Stimulated activated CD4-positive, alpha-beta T cell treated with anti-CD3 and anti-CD28 coated beads, Interleukin-1b, Interleukin-23, amount 100 ng/mL, for 1 hour (primary cell): ENCODE measurements at places on chromosomes 3 and 15.
A peak's percentile ranks its signal among the peaks of the same experiment; 100 is the strongest.

DNA sequence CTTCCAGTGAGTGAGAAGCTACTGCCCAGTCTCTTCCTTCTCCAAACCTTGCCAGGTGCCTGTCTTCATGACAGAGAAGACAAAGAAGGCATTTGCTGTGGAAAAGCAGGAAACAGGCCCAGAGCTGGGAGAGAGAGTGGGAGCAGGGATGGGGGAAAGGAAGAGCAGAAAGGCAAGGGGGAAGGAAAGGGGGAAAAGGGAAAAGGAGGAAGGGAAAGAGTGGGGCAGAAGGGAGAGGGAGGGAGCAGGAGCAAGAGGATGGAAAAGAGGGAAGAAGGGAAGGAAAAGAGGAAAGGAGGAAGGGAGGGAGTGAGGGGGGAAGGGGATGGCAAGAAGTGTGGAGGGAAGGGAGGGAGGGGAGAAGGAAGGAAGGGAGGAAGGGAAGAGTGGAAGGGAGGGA, 121.2 kb upstream of the LINGO1 start:
- DNase-seq, result no peak

- no peak for DNase-seq
These were observed 1.2 kb upstream of the BAHD1 start for GRCh38 chr15:40439461-40439959.

DNA sequence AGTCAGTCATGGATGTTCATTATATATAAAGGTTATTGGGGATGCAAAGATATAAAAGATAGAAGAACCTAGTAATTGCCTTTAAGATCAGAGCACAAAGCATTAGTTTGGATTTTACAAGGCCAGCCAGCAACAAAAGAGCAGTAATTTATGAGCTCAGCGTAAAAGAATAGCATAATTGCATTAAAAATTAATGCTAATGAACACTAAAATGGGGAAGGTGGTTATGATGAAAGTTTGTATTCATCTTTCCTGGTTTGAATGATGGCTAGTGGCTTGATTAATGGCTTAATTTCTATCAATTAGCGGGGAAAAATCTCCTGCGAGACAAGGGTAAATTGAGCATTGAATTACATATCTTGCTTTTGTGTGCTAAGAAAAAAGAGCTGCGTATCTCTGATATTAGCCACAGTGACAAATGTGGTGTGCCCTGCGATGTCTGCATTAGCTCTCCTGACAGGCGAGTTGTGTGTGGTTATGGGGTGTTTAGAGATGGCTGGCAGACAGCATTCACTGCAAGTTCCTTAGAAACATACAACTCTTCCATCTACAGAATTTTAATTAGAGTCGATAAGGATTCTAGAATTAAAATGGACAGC, 42.8 kb upstream of the MLF1 start:
- DNase-seq, result no peak

- no peak for DNase-seq
These were observed 39.8 kb upstream of the ZBTB38 start for GRCh38 chr3:141328286-141329166.

- peak; percentile 87 for DNase-seq
These were observed at the start of gene RPUSD3 for GRCh38 chr3:9843715-9844438. TSS of gene RPUSD3 (minus strand) at chr3:9844008. CDS start at chr3:9843990, 18 bp downstream.

- no peak for DNase-seq
These were observed 1.3 kb upstream of the OXSR1 start for GRCh38 chr3:38163841-38164642.

- DNase-seq, result no peak
These were observed 2.0 kb downstream of the NDUFB5 start for GRCh38 chr3:179606534-179607085.

- no peak for DNase-seq
These were observed 367.4 kb upstream of the WNT5A start for GRCh38 chr3:55854494-55854893.

DNA sequence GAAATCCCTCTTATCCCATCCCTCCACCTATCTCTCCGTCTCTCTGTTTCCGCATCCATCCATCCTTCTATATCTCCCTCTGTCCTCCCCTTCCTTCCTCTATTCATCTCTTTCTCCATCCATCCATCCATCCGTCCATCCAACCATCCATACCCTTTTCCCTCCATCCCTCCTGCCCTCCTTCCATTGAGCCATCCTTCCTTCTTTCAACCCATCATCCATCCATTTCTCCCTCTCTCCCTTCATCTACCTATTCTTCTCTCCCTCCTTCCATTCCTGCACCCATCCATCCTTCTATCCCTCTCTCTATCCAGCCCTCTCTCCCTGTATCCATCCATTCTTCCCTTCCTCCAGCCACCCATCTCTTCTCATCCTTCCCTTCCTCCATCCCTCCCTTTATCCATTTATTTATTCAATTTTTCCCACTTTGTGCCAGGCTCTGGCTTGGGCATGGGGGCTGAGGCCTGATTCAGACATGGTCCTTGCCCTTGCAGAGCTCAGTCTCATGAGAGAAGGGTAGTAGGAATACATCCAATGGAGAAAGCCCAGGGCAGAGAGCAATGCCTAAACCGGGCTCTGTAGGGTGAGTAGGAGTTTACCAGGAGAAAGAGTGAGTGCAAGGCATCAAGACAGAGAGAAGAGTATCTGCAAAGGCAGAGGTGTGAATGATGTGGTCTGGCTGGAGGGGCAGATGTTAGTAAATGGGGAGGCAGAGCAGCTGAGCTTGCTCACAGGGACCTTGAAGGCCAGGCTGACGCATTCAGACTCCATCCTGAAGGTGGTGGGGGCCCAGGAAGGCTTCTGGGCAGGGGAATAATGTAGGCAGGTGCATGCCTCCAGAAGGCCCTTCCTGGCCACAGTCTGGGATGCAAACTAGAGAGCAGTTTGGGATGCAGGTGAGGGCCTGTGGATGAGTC, 19.5 kb upstream of the FBLN2 start:
- DNase-seq, result no peak

- DNase-seq, result no peak
These were observed 224.6 kb downstream of the NLGN1 start for GRCh38 chr3:173622166-173622565.

DNA sequence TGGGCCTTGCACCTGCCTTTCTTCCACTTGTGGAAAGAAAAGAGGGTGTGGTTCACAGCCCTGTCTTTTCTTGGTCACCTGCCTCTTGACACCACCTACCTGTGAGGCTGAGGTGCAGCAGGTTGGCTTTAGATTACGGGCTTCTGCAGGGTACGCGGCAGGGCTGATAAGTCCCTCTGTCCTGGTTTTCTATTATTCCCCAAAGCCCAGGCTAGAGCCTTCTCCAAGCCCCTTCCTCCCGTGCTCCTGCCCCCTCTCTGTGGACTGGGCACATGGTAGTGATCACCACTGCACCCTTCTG, 44.8 kb upstream of the HACD2 start:
- no peak for DNase-seq

DNA sequence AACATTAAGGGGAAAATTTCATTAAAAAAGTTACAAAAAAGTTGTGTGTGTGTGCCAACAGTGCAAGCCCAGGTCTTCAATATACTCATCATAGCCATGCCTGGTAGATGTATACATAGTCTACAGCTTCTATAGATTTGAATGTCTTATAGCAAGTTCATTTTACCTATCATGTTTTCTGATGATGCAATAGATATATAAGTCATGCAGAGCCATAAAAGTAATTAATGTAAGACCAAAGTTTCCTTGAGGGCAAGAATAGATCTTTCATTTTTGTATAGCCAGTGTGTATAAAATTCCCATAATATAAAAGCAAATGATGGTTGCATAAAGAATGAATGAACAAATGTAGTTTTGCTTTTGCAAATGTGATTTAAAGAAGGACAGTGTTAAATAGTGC, 1138.4 kb downstream of the TBL1XR1 start:
- DNase-seq, result no peak

DNA sequence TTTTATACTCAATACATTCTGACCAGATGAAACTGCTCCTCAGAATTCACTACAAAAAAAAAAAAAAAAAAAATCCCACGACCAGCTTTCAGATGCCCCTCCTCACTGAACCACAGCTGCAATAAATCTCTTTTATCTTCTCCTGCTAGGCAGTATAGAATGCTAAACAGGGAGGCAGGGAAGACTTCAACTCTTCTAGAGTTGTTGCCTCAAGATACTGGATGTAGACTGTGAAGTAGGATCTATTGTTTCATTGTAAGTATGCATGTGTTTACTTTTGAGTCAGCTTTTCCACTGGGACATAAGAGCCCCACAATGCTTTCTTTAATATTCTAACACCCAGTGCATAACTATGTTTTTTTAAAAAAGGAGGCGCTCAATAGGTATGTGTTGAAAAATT, 401.4 kb downstream of the TBL1XR1 start:
- no peak for DNase-seq

DNA sequence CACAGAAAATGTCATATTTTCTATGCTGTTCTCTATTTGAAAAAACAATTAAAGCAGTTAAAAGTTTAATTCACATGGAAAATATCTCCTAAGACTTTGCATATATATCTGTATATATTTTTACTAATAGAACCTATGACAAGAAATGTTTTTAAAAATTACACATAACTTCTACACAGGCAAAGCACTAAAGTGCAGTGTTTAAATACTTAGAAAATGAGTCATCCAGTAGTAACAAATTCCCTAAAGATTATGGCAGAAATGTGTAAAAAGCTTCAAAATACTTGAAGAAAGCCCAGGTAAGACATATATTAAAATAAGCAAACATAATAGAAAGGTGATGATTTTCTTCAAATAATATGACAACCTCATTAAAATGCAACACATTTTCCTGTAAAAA, 236.6 kb downstream of the TBC1D5 start:
- no peak for DNase-seq

DNA sequence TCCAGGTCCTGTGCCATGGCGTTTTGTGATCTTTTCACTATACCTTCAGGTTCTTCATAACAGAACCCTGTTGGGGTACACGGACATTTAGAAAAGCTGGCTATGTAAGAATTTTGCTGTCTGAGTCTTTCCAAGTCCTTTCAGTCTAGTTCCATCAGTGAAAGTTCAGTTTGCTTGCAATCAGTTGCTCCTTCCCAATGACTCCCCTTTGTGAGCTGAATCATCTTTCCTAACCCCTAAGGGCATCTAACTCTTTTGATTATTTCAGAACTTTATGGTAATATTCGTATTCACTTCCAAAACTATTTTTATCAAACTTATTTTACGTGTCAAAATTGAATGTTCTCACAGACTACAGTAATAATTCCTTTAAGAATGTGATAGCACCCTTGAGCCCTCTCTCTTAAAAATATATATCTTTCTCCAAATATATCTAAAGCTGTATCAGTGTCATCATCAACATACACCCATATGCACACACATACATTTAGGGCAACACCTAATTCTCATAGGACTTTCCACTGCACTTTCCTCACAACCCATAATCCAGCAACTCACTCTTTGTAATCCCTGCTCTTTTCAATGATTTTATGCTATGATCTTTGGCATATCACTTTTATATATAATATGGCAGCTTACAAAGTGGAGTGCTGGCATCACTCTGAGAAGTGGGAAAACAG, 263.7 kb downstream of the GBE1 start:
- no peak for DNase-seq

DNA sequence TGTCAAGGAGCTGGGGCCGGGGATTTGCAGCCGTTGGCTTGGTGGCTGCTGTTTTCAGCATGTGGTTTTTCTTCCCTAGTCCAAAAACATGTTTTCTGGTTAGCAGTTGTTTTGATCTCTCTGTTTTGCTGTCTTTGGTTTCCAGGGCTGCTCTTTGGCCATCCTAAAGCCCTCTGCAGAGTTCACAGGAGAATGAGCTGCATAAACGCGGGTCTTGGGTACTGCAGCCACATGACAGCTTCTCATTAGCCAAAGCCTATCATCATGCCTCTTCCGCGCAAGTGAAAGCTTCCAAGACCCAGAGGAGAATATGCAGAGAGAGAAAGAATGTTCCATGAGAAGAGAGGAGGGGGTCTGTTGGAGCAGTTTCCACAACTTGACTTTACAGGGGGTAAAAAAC, 138.5 kb downstream of the NTRK3 start:
- no peak for DNase-seq

GRCh38 chr15:36887214-36887961, 213.0 kb downstream of the MEIS2 start:
- no peak for DNase-seq

DNA sequence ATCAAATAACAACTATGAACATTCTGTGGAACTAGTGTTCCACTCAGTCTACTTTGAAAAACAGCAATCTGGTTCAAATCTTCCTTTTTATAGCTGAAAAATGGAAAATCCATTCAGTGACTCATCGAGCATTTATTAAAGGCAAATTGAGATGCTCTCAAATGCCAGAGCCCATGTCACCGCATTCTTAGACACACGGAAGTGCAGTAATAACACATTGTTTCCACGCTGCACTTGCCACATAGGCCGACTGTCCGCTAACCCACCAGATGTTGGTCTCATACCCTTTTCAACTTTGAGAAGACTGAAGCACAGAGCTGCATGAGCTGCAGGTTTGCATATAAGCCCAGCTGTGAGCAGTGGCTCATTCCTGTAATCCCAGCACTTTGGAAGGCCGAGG, 95.9 kb downstream of the TMEM266 start:
- DNase-seq, result no peak

DNA sequence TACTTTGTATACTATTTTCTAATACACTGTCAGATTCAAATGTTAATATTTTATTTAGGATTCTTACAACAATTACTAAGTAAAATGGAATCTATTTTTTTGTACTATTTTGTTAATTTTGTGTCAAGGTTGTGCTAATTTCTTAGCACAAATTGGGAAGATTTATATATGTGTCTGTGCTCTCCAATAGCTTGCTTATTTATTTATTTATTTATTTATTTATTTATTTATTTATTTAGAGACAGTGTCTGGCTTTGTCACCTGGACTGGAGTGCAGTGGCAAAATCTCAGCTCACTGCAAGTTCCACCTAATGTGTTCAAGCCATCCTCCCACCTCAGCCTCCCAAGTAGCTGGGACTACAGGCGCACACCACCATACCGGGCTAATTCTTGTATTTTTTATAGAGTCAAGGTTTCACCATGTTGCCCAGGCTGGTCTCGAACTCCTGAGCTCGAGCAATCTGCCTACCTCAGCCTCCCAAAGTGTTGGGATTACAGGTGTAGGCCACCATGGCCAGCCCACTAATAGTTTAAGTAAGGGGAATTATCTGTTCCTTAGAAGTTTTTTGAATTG, 34.6 kb downstream of the CTXND1 start:
- no peak for DNase-seq

DNA sequence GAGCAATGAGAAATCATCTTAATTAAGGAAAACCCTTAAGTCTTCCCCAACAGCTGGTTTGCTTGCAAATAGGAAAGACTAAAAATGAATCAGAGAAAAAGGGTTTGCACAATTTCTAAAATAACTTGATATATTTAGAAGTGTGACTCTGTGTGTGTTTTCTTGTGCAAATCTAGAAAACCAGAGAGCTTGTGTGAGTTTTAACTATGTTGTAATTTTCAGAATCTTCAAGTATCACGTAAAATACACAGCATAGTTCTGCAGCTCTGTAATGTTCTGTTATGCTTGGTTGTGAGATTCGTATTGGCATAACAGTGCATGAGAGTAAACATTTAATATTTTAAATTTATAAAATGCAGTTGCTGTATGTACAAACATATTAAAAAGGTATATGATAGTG, 74.7 kb upstream of the GAP43 start:
- DNase-seq, result no peak

GRCh38 chr3:154227531-154227930, 96.8 kb downstream of the DHX36 start:
- DNase-seq, result no peak

GRCh38 chr3:151873398-151873797, at the start of gene SUCNR1:
TSS of gene SUCNR1 (plus strand) at chr3:151873643. CDS start at chr3:151879893, 6,250 bp downstream.
- DNase-seq, result no peak
